B cell (primary cell): ENCODE measurements at places on chromosomes 4 and X. TPM values are rescaled to one million over a fixed set of nuclear protein-coding genes. Genes with fewer than 3 reads are reported as not detected.

DNA sequence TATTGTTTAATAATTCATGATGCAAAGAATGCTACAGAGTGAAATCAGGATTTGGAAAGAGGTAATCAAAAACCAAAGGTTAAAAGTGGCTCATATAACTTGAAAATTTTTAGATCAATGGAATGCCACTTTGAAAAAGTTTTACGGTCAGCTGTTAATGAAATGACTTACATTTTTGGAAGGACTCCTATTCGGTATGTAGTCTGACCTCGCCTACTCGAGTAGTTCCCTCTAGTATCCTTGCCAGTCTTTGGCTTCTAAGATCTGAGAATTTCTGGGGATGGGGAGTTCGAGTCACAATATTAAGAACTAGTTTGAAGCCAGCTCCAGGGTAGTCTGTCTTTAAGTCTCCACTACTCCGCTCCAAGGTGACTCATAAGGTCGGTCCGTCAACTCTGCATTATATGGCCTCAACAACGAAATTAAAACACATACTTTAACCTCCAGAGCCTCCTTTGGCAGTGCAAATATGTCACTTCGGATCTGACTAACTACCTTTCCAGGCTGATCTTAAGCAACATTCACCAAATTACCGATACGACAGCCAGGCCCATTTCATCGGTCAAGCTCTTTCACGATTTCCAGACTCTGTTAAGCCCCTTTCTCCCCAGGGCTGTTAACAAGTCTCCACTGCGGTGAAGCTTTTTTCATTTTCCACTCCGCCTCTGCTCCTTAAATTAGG, 733 bp upstream of the NAA15 start:
- no peak for DNase-seq

Gene GPR119
- not detected in 2 replicates for total RNA-seq

Gene ATP6AP2
- total RNA-seq: 53.3 and 57.8 TPM in 2 replicates

Gene RAPGEF2
- total RNA-seq: 42.9 and 45.8 TPM in 2 replicates

Gene STK26
- 32.1 and 34.6 TPM in 2 replicates for total RNA-seq

DNA sequence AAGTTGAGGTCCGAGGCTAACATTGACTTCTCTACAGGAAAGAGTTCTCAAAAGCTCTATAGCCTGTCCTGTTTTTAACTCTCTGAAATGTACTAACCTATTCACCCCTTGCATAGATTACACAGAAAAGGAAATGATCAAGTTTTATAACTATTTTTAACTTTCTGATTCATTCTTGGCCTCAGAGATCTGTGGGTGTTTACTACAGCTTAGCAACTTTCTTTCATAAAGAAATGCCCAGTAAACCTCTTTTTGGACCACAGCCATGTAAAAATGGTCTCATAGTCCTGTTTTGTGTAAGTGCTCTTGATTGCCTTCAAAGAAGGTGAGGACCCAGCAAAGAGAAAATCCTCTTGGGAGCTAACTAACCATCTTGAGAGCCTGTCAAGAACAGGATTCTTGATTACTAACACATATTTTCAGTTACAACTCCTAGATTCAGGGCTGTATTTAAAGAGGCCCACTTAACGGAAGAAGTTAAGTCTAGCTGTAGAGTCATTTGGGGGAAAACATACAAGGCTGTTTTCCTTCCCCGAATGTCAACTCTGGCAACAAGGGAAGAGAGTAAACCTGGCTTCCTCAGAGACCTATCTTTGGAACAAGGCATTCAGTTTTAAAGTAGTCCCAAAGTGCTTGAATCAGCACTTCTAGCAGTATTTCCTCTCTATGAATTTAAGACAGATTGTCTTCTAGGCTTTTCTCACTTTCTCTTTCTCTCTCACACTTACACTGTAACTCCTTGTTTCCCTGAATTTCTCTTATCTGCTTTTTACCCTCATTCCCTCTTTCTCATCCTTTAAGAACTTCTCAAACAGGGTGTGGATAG, 78.2 kb downstream of the IL21 start:
- DNase-seq: no peak
